ENCODE measurements at places on chromosomes 4 and X.
A peak's percentile ranks its signal among the peaks of the same experiment; 100 is the strongest.

DNA sequence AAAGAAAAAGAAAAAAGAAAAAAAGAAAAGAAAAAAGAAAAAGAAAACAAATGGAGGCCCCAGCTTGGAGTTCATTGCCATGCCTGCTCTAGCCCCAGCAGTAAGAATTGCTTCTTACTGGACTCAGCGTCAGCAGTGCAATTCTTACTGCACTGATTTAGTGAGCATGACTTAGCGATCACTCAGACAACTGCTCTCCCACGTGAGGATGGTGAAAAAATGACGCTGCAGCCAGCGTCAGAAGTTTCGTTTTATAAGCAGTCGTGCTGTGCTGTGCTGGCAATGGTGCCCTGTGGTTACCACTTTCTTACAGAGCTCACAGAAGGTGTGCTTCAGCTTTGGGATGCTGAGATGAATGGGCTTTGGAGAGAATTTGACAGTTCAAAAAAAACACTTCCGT, 68.3 kb upstream of the DDX3X start:
- DNase-seq = peak; percentile 3

GRCh38 chr4:170374770-170375169, 285.0 kb upstream of the AADAT start:
- DNase-seq = no peak

DNA sequence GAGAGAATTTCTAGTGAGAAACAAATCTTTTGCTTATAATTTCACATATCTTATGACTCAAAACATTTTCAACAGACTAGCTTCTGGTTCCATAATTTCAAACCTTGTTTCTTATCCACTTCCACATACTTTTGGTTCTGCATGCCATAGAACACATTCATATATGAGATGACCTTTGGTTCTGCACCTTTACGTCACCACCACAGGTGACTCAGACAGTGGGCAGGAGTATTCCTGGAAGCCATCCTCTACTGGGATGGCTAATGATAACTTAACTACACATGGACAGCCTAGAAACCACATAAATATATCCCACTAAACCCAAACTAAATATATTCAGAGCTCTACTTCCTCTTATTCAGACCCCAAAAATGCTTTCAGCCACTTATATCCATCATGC, 133.3 kb downstream of the DCK start:
- DNase-seq = no peak

- no peak for DNase-seq
Measured at GRCh38 chr4:56220261-56220660, 167.0 kb downstream of the AASDH start.

- DNase-seq = no peak
Measured at GRCh38 chr4:87499403-87500091, 29.6 kb downstream of the SPARCL1 start.

GRCh38 chrX:132077912-132078311, 49.9 kb downstream of the FRMD7 start:
- no peak for DNase-seq

Measured in stimulated activated CD8-positive, alpha-beta memory T cell treated with anti-CD3 and anti-CD28 coated beads, Interleukin-15, amount 100 ng/mL, for 24 hours (primary cell).